ENCODE measurements at places on chromosomes 13 and 19.

DNA sequence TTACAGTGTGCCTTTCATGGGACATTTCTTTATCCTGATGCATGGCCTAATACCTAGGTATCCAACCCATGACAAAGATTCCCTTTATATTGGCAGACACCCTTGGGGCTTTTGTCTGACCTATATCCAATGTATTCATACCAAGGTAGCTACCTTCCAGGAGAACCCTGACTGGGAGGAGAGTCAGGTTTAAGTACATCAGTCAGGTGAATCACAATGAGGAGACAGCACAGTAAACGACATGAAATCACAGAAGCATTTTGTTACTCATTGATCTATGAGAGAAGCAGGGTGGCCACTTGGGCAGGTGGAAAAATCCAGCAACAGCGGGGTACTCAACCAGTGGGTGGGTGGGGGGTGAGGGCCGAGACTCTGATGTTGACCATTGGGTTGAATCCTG is 527.4 kb upstream of the ATXN8OS start:
- no peak for DNase-seq

DNA sequence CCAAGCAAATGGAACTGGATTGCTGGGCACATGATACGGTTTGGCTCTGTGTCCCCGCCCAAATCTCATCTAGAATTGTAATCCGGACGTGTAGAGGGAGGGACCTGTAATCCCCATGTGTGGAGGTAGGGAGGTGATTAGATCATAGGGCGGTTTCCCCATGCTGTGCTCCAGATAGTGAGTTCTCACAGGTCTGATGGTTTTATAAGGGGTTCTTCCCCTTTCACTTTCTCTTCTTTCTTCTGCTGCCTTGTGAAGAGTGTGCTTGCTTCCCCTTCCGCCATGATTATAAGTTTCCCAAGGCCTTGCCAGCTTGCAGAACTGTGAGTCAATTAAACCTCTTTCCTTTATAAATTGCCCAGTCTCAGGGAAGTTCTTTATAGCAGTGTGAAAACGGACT is 32.6 kb upstream of the MTIF3 start:
- DNase-seq: no peak

GRCh38 chr13:78689011-78689410 is 30.1 kb upstream of the OBI1 start:
- no peak for DNase-seq

- DNase-seq: no peak
These were observed 54.2 kb upstream of the PTPRS start for GRCh38 chr19:5394551-5395505.

GRCh38 chr13:110503979-110504499 is 57.5 kb downstream of the RAB20 start:
- DNase-seq: no peak

DNA sequence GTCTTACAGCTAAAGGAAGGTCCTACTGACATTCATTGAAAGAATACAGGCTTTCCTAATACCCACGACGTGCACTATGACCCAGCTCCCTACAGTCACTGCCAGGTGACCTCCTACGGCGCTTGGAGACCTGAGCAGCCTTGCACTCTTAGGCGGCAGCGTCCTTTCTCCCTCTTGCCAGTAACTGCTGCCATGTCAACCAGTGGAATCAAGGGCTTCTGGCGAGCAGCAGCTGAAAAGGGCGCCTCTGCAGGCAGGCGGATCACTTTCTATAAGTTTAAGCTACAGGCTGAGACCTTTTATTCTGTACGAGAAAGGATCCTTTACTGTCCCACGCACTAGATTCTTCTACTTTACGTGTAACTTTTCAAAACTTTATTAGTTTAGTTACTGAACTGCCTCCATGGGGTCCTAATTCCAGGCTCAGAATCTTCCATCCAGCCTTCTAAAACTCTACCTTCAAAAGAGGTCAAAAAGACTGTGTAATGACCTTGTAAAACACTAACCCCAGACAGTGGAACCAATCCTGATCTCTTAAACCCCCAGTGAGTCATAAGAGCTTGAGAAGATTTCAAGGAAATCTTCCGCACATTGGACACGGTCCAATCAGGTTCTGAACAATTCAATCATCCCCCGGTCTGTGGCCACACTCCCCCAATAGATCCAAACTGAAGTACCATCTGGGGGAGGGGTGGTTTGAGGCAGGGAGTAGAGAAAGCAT is 1.9 kb downstream of the KCTD12 start:
- no peak for DNase-seq

DNA sequence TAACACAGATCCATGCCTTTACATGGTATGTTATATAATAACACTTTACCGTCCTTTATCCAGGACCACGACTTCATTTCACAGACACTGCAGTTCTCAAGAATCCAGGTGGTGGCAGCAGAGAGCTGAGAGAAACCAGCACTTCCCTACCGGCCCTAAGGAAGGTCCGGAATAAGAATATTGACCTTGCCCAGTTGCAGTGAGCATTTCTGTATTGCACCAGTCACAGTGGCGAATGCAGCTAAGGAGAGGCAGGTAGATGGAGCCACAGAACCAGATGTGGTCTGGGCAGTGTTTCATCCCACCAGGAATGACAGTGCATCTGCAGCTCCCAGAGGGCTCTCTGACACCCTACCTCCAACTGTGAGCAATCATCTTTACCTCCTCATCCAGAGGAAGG is 44.6 kb downstream of the ZNF787 start:
- DNase-seq: peak; percentile 37

- DNase-seq: no peak
These were observed 3.5 kb downstream of the SPRED3 start for GRCh38 chr19:38391911-38392464.

GRCh38 chr19:10338940-10339339 is 484 bp downstream of the ICAM3 start:
- no peak for DNase-seq

GRCh38 chr13:49319551-49319950 is 71.8 kb downstream of the CDADC1 start:
- DNase-seq: no peak

- no peak for DNase-seq
These were observed 19.9 kb downstream of the LMTK3 start for GRCh38 chr19:48491793-48492123.

DNA sequence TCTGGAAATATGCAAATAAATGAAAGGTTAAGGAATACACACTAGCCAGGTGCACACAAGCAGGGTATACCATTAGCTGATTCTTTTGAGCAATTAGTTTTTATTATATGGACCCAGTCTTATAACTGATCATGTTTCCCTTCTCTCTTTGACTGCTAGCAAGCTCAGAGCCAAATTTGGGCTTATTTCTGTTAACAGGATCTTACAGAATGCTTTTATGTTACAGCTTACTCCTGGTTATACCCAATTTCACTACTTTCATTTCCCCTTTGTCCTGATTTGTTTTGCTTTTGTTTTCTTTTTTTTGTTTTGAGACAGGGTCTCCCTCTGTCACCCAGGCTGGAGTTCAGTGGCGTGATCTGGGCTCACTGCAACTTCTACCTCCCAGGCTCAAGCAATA is 12.9 kb upstream of the TPT1 start:
- no peak for DNase-seq

DNA sequence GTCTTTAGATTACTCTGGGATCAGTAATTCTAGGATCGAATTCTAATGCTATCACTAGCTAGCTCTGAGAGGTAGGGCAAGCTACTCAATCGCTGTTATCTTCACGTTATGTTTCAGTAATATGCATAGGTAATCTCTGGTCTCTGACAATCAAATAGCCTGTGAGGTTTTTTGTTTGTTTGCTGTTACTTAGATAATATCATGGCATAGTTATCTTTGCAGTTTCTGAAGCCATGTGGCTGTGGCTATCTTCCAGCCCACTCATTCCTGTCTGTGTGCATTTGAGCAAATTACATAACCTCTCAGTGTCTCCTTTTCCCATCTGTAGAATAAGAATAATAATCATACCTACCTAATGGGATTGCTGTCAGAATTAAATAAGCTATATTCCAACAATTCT is 330.2 kb downstream of the PCDH9 start:
- no peak for DNase-seq

- no peak for DNase-seq
These were observed 5.8 kb downstream of the QTRT1 start for GRCh38 chr19:10706990-10707389.

- DNase-seq: no peak
These were observed 13.3 kb downstream of the FBN3 start for GRCh38 chr19:8135946-8136618.

GRCh38 chr13:60647547-60647946 is 250.5 kb downstream of the TDRD3 start:
- DNase-seq: no peak

DNA sequence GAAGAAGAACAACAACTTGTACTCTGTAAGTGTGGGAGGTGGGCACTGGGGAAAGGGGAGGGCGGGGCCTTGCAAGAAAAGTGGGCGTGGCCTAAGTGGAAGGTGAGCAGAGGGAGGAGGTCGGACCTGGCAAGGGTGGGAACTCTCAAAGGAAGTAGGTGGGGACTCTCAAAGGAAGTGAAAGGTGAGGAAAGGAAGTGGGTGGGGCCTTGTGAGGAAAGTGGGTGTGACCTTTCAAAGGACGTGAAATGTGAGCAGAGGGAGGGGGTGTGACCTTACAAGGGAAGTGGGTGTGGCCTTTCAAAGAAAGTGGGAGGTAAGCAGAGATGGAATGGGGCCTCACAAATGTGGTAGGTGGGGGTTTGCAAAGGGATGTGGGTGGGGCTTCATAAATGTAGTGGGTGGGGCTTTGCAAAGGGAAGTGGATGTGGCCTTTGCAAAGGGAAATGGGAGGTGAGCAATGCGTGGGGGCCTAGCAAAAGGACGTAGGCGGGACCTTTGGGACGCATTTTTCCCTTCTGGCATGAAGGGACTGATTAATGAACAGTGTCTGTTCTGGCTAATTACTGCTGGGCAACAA is 25.9 kb downstream of the ACSBG2 start:
- peak; percentile 25 for DNase-seq
